Omental fat pad (tissue), 4 donors: ENCODE measurements at places on chromosomes 13 and 19.

GRCh38 chr13:89455741-89456140 is 1784.6 kb downstream of the SLITRK5 start:
- DNase-seq: no peak

- no peak for DNase-seq
Measured at GRCh38 chr13:49357694-49358093, 86.2 kb downstream of the CAB39L start.

- DNase-seq: no peak
Measured at GRCh38 chr19:47275791-47276461, 1.2 kb downstream of the INAFM1 start.

- no peak for DNase-seq
Measured at GRCh38 chr19:15239337-15239949, 7.2 kb upstream of the EPHX3 start.

DNA sequence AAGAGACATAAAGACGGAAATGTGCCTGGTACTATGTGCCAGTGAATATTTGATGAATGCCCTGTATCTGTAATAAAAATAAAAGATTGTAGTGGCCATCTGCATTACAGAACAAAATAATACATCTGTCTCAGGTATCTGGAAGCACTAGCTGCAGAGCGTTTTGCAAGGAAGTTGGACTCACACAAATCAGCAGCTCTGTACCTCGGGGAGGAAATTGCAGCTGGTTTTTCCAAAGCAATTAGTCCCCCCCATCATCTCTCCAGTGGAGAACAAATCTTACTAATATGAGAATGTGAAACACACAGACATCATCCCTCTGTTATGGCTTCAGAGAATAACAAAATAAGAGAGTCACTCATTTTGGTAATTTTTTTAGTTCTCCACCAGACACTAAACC is 245.3 kb downstream of the ITGBL1 start:
- DNase-seq: no peak

DNA sequence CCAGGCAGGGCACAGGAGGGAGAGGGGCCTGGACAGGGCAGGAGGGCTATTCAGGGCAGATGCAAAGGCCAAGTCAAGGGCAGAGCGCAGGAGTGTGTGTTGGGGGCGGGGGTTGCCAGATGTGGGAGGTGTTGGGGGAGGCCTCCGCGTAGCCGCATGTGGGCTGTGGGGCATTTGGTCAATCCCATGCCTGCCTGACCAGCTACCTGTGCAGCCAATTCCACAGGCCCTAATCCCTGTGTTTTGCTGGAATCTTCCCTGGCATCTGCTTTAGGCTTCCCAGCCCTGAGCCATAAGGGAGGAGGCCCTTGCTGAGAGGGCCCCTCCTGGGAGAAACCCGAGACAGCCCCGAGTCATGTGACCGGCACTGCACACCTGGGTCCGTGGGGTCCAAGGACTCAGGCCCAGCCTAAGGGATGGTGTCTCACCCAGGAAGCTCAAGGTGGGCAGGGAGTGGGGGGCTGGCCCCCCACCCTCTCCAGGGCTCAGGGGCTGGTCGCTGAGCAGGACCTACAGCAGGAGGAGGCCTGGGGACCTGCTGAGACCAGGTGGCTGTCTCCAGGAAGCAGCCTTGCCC is 20.3 kb downstream of the RFX1 start:
- DNase-seq: no peak

GRCh38 chr13:27967736-27968315 is 1.3 kb downstream of the CDX2 start:
- DNase-seq: no peak

- no peak for DNase-seq
Measured at GRCh38 chr13:32330441-32330840, 15.1 kb downstream of the BRCA2 start.

DNA sequence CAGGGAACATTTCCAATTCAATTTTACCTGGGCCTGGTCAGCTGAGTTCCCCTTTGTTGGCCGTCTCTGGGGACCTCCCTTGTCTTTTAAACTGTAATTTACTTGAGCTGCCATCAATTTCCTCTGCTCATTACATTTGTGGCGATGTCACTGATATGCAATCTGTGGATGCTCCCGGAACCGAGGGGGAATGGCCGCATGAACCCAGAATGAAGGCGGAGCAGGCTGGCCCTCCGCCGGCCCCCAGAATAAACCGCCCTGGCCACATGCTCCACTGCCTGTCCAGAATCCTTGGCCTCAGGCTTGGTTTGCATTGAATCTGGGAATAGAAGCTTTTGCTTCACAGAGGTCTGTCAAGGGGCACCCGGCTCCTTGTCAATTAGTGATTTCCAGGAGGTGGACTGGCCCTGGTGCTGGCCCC is 276.8 kb downstream of the TEX29 start:
- no peak for DNase-seq

- no peak for DNase-seq
Measured at GRCh38 chr13:37138169-37138568, 32.7 kb upstream of the CSNK1A1L start.
